ENCODE measurements at places on chromosomes 3 and 15. TPM values are rescaled to one million over a fixed set of nuclear protein-coding genes. Genes with fewer than 3 reads are reported as not detected.

SEMA6D gene
- not detected for total RNA-seq

- no peaks in the 10 kb centered on the region for H3K27me3 ChIP-seq
- H3K4me1 ChIP-seq = peaks cover 44% of the 10 kb centered on the region
- H3K27ac ChIP-seq = peak overlapping the region; percentile 91
- H3K4me3 ChIP-seq = peak overlapping the region; percentile 96
- peak; percentile 56 for DNase-seq
Observed at GRCh38 chr3:153162513-153163392, 727 bp downstream of the RAP2B start.

DNA sequence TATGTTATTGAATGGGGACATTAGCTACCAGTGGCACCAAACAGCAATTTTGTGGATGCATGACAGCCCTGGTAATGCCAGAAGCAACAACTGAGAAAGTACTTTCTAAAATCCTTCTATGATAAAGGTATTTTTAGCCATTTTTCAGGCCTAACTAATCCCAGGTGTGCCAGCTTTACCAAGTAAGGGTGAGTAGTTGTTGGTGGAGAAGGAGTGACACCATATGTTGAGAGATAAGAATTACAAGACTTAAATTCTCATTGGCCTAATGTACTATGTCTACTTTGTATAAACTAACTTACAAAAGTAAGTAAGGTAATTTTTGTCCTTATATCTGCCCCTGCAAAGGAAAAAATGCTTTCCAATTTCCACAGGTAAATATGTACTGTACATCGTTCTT, 4.1 kb upstream of the COX17 start:
- peaks cover 5% of the 10 kb centered on the region for H3K27me3 ChIP-seq
- peaks cover 11% of the 10 kb centered on the region for H3K4me1 ChIP-seq
- H3K4me3 ChIP-seq = no peak overlapping the region
- no peak for DNase-seq

GRCh38 chr15:80822256-80822655, 43.1 kb downstream of the CEMIP start:
- no peak overlapping the region for H3K4me3 ChIP-seq
- H3K4me1 ChIP-seq = no peaks in the 10 kb centered on the region

DNA sequence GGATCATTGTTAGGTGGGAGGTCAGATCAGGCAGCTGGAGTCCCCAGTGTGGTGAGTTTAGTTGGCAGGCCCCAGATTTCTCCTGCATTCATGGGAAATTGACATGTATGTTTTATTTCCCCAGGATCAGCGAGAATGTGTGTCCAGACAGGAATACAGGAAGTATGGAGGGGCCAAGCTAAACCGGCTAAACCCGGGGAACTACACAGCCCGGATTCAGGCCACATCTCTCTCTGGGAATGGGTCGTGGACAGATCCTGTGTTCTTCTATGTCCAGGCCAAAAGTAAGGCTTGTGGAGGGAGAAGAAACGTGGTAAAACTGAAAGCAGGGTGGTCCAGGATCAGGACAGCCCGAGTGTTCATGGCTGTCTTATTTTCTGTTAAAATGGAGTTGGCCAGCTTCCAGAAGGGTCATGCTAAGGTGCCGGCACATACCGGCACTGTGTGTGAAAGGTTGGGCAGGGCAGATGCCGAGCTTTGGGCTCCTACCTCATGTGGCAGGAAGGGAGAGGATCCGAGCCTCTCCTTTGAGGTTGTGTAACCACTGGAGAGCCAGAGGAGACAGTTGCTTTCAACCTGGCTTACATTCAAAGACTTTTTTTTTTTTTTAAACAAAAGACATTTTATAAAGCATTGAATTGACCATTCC, 83.1 kb downstream of the PGPEP1L start:
- peaks cover 8% of the 10 kb centered on the region for H3K4me1 ChIP-seq
- no peak overlapping the region for H3K4me3 ChIP-seq
- no peaks in the 10 kb centered on the region for H3K27me3 ChIP-seq
- H3K27ac ChIP-seq = no peak overlapping the region
- H3K36me3 ChIP-seq = peaks cover 9% of the 10 kb centered on the region

CX3CR1 gene
- total RNA-seq = 0.25 TPM

All from activated naive CD8-positive, alpha-beta T cell treated with anti-CD3 and anti-CD28 coated beads for 36 hours (primary cell).